KBM-7 (cell line): ENCODE measurements at places on chromosomes 1 and 21.
A peak's percentile ranks its signal among the peaks of the same experiment; 100 is the strongest.

DNA sequence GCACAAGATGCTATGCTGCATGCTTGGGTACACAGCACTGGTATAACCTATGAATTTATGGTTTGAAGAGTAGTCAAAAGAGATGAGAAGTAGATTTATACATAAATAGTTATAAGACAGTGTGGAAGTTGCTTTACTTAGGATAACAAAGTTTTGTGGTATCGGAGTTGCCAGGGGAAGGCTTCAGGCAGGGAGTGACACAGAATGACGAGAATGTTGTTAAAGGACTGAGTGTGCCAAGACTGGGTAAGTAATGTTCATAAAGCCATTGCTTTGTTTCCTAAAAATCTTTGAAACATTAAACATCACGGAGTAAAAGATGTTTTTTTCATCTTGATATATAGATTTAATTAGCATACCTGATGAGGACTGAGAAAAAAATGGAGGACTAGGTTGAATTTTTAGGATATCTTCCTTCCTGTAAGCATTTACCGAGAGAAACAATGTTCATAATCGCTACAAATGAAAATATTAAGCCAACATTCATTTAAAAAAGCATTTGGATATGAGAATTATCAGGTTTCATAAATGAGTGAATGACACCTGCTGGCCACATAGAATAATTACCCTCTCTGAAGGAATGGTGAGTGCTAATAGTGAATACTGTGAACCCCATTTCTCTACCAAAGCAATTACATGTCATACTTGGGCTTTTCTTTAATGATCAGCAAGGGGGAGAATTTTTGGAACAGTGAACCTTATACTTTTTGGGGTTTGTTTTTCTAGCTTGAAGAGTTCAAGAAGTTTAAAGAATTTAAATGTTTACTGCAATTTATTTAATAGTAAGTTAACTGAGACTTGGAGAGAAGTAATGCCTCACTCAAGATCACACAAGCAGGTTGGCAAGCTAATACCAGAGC lies 28.4 kb downstream of the EXTL2 start:
- peak; percentile 29 for DNase-seq

DNA sequence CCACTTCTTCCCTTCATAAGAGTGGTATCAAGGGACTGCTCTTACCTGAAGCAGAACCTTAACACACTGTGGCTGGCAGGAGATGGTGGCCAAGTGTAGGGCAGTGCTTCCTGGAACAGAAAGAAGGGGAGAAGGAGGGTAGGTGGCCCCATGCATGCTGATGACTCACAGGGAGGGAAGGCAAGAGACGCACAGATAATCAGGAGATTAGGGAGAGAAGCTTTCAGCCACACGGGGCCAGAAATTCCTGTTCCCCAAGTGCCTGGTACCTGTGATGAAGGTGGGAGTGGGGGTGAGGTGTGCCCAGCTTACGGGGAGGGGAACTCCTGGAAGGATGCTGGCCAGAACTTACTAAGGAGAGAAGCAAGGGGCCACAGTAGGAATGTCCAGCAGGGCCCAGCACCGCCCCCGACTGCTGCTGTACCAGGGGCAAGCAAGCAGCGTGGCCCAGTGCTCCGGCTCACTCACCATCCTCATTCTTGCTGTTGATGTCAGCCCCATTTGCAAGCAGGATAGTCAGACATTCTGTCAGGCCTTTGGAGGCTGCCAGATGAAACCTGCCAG lies 7.7 kb downstream of the ANKRD35 start:
- no peak for DNase-seq

- DNase-seq, result no peak
Observed at GRCh38 chr1:232038706-232039677, 412.4 kb downstream of the DISC1 start.

DNA sequence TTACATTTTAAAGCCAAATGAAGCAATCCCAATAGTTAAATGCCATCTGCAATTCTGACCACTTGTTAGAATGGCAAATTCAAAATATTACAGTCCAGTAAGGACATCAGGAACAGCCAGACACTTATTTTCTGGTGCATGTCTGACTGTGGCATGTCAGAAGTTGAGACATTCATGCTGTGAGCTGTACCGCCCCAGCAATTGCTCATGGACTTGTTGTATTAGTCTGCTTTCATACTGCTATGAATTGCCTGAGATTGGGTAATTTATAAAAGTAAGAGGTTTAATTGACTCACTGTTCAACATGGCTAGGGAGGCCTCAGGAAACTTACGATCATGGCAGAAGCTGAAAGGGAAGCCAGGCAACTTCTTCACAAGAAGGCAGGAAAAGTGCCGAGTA lies 19.1 kb downstream of the DDAH1 start:
- no peak for DNase-seq

DNA sequence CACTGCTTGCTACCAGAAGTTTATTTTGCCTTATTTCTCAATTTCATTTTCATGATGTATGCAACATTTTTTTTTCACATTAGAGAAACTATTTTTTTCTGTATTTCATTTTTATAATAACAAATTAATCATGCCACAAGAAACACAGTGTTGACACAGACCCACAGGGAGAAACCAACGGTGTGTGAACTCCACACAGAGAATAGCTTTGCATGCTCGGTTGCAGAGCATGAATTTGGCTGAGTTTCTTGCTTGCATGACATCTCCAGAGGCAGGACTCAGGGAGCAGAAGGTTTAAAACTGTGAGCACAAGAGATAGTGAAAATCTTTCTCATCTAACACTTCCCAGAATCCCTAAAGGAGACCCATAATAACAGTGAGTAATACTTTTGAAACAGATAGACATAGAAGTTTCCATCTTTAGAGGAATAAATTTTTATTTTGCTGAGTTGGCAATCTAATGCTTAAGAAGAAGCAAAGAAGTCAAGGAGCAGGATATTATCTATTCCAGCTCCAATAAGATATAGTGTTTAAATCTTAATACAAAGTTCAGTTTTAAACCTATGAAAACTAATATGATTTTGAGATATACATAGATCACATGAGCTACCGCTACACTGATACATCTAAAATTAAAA lies 890.9 kb downstream of the MRPL39 start:
- no peak for DNase-seq

- no peak for DNase-seq
Observed at GRCh38 chr1:79517470-79518224, 511.1 kb upstream of the ADGRL4 start.

DNA sequence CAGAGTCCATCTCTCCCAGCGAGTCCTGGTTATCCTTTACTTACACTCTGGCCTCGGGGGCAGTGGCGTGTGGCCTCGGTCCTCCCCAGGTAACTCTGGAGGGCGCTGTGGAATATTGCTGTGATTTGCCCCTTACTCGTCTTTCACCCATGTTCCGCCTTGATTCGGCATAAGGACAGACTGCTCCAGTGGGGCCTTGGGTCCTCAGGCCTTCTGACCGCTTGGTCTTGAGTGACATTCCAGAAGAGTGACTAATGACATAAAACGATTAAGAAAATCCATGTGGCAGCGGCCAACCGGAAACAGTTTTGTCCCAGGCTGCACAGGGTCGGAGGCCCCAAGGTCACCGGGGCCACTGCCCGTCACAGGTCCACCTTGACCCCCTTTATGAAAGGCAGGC lies 11.0 kb downstream of the ICMT start:
- no peak for DNase-seq

DNA sequence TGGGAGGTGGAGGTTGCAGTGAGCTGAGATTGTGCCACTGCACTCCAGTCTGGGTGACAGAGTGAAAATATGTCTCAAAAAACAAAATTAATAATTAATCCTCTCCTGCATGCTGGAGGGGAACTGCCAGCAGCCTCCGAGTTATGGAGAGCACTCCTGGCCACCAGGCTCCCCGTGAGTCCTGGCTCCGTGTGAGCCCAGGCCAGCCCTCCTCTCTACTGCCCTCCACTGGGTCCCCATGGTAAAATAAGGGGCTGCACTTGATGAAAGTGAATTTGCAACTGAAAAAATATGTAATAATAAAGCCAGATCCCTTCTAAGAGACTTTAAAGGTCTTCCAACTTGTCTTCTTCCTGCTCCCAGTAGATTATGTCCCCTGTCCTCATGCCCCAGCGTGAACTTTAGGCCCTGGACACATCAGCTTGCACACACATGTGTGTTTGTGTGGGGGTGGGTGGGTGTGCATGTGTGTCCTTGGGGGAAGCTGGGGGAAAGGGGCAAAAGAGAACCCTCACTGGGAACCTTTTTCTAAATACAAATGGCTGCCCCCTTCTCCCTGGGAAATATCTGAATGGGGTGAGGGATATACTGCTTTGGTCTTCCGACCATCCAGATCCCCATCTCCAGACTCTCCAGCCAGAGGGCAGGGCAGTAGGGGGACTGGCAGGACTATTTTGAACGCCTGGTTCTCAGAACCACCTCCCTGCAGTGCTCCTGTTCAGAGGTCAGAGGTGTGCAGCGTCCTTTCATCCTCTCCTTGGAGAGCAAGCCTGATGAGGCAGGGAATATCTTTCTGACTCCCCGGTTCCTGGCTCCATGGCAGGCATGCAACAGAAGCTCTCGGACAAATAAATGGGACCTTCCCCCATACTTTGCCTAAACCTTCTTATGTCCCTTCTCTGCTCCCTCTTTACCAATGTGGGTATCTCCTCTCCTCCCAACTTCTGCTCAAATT lies 26.2 kb downstream of the NEK2 start:
- no peak for DNase-seq

DNA sequence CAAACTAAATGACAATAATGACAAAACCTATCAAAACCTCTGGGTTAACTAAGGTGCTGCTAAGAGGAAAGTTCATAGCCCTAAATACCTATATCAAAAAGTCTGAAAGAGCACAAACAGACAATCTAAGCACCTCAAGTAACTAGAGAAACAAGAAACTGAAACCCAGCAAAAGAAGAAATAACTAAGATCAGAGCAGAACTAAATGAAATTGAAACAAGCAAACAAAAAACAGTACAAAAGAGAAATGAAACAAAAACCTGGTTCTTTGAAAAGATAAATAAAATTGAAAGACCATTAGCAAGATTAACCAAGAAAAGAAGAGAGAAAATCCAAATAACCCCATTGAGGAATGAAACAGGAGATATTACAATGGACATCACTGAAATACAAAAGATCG lies 44.8 kb upstream of the KIAA0040 start:
- no peak for DNase-seq

DNA sequence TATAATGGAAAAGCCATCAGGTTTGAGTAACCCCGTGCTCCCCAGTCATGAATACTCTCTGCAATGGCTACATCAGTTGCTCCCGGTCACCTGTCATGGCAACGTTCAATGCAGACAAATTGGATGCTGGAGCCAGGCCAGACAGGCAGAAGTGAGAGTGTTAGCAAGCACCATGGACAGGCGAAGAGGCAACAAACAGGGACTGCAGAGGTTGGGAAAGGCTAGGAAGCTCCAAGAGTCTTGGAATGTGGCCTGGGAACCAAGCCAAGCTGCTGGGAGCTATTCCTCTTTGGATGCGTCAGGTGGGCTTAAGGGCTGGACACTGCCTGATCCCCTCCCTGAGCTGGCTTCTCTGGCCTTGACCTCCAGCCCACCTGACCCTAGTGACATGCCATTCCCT lies 102.9 kb downstream of the ACTL8 start:
- DNase-seq, result no peak

- DNase-seq, result no peak
Observed at GRCh38 chr1:76279101-76279748, 204.7 kb downstream of the ST6GALNAC3 start.

GRCh38 chr1:189962181-189962580 lies 515.5 kb downstream of the BRINP3 start:
- DNase-seq, result no peak

DNA sequence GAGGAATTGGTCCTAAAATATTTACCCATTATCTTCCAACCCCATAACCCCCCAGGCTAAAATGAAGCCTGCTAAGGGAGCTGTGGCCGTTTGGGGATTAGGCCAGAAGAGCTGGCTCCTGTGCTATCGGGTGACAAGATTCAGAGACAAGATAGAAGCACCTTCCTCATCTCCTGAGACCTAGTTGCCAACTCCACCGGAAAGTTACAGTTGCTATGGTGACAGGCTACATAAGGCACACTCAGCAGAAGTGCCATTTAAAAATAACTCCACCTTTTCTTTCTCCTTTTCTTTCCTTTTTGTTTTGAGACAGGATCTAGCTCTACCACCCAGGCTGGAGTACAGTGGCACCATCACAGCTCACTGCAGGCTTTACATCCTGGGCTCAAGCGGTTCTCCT lies 43.6 kb upstream of the ROR1 start:
- no peak for DNase-seq

GRCh38 chr1:41633764-41634163 lies 149.3 kb upstream of the EDN2 start:
- no peak for DNase-seq

DNA sequence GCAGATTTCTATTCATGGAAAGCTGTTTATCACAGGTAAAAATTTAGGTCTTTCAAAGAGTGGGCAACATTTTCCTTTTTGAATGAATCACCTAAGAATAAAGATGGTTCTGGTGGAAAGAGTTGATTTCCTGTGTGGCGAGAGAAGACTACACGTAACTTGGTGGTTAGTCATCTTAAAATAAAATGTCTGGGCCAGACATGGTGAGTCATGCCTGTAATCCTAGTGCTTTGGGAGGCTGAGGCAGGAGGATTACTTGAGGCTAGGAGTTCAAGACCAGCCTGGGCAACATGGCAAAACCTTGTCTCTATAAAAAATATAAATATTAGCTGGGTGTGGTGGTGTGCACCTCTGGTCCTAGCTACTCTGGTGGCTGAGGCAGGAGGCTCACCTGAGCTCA lies 65.7 kb downstream of the DISP1 start:
- peak; percentile 1 for DNase-seq

DNA sequence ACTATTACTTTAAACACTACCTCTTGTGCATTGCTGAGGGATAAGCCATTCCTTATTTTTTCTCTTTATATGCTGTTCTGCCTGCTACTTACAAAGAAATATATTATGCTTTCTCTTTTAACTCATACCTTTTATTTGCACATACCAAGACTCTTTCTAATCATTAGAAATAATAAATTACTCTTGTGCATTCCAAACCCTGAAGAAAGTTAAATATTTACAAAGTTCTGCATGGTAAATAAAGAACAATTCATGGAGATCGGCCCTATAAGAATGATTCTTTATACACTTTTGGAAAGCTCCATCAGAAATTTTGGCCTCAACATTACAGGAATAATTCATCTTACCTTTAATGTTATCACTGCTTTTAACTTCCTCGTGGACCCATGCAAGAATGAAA lies 86.7 kb upstream of the PALMD start:
- no peak for DNase-seq

DNA sequence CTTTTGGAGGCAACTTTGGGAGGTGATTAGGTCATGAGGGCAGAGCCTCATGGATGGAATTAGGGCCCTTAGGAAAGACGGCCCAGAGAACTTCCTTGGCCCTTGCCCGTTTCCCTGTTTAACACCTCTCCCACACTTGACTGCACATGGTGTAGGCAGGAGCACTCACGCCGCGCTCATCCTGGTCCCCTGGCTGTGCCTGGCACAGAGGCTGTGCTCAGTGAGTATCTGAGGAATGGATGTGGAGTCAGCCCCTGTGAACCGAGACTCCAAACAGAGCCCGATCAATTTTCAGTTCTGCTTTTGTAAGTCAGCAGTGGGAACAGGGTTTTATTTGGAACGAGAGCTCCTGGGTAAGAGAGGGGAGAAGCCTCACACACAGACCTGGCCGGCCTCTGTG lies 29.8 kb upstream of the ETV3 start:
- DNase-seq, result no peak
